Amniotic epithelial cell (primary cell): ENCODE measurements at places on chromosomes 11 and 22.
A peak's percentile ranks its signal among the peaks of the same experiment; 100 is the strongest.

GRCh38 chr11:34865261-34865660 is 50.9 kb downstream of the APIP start:
- peak; percentile 34 for DNase-seq

GRCh38 chr22:31569126-31569525 is 72.8 kb downstream of the SFI1 start:
- no peak for DNase-seq

GRCh38 chr11:14312736-14313438 is 46.1 kb downstream of the RRAS2 start:
- DNase-seq, result no peak

- peak; percentile 38 for DNase-seq
These were observed 2.2 kb upstream of the VPS11 start for GRCh38 chr11:119065369-119065768.

GRCh38 chr22:41799486-41800347 is 762 bp upstream of the CCDC134 start:
- DNase-seq, result peak; percentile 7

DNA sequence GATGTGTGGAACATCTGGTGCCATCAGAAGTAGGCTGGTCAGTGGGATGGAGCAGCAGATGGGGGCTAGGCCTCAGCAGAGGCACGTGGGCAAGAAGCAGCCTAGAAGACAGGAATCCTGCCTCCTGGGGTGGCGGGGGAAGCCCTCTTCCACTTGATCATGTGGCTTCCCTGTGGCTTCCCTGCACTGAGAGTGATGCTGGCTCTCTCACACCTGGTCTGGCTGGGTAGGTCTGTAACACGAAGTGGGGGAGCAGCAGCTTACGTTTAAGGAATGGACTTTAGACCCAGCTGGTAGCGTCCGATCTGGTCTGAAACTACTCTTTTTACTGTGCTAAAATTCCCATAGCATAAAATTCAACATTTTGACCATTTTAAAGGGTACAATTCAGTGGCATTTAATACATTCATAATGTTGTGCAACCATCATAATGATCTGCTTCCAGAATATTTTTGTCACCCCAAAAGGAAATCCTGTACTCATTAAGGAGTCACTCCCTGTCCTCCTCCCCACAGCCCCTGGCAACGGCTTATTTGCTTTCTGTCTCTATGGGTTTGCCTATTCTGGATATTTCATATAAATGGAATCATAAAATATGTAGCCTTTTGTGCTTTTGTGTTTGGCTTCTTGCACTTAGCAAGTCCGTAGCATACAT is 21.7 kb downstream of the PTPN5 start:
- DNase-seq, result no peak

DNA sequence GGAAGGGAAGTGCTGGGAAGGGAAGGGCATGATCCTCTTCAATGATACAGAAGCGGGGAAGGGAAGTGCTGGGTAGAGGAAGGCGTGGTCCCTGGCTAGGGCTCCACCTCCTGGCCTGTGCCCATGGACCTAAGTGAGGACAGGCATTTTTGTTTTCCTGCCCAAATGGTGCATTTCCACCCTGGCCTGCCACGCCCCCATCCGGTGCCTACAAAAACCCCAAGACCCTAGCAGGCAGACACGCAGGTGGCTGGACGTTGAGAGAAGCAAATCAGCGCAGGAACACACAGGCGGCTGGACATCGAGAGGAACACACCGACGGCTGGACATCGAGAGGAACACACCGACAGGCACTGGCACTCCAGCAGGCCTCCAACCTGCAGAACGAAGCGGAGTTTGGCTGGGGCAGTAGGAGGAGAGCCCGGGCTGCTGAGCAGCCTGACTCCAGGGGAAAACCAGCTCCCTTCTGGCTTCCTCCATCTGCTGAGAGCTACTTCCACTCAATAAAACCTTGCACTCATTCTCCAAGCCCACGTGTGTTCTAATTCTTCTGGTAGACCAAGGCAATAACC is 628.3 kb downstream of the BUD13 start:
- DNase-seq, result no peak

DNA sequence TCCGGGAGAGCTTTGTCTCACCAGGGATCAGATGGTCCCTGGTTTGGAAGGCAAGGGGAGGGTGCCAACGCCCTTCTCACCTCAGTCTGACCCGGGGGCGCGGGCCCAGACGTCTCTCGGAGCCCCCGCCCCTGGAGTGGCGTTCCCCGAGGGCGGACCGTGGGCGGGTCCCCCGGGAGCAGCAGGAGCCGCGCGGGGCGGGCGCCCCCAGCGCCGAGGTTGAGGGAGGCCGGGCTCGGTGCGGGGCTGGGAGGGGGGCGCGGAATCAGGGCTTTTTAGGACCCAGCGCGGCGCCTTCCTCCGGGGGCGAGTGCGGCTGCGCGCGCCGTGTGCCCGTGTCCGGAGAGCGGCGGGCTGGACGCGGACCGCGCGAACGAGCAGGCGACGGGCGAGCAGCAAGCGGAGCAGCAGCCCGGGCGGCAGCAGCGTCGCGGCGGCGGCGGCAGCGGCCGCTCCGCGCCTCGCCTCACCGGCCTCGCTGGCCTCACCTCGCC is at the start of gene KCNC1:
TSS of gene KCNC1 (plus strand) at position 364 of the 494 bp plus-strand sequence. CDS start 1,222 bp downstream, outside the sequence.
- peak; percentile 22 for DNase-seq

DNA sequence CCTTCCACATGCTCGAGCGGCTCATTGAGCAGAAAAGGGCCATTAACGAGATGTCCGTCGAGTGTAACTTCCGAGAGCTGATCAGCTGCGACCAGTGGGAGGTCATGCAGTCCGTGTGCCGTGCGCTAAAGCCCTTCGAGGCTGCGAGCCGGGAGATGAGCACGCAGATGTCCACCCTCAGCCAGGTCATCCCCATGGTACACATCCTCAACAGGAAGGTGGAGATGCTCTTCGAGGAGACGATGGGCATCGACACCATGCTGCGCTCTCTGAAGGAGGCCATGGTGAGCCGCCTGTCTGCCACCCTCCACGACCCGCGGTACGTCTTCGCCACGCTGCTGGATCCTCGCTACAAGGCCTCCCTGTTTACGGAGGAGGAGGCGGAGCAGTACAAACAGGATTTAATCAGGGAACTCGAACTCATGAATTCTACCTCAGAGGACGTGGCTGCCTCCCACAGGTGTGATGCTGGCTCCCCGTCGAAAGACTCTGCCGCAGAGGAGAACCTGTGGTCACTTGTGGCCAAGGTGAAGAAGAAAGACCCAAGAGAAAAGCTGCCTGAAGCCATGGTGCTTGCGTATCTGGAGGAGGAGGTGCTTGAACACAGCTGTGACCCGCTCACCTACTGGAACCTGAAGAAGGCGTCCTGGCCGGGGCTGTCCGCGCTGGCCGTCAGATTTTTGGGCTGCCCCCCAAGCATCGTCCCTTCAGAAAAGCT is 31.7 kb downstream of the ALG12 start:
- DNase-seq, result no peak

- DNase-seq, result peak; percentile 89
These were observed 701.8 kb downstream of the NTM start for GRCh38 chr11:132072044-132072857.

- DNase-seq, result peak; percentile 32
These were observed 13.7 kb downstream of the NFRKB start for GRCh38 chr11:129881570-129882170.

DNA sequence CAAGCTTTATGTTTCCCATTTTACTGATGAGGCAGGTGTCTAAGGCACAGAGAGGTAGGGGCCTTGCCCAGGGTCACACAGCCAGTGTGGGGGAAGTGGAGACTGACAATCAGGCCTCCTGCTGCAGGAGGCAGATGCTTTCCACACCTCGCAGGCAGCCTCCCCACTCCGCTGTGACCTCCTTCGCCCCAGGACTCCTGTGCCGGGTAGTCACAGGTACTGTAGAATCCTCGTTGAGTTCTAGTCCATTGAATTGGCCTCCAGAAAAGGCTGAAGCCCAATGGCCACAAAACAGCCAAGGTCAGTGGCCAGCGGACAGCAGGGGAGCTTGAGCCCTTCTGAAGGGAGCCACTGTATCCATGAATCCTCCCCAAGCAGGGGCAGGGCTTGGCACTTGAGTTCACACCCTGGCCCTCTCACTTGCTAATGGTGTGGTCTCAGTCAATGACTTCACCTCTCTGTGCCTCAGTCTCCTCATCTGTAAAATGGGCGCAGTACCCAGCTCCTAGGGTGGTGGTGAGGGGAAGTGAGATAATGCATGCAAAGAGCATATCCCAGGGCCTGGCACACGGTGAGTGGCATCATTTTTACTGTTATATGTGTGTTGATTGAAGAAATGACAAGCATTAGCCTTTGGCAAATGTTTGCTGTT is 1.1 kb upstream of the FXYD2 start:
- DNase-seq, result no peak
